ENCODE measurements at places on chromosomes 6 and 20.

- no peak for DNase-seq
Measured at GRCh38 chr20:61306937-61307475, 54.9 kb downstream of the CDH4 start.

GRCh38 chr6:74137911-74138310, 441.9 kb downstream of the CD109 start:
- no peak for DNase-seq

GRCh38 chr6:2937627-2938003, 33.8 kb downstream of the SERPINB6 start:
- no peak for DNase-seq

DNA sequence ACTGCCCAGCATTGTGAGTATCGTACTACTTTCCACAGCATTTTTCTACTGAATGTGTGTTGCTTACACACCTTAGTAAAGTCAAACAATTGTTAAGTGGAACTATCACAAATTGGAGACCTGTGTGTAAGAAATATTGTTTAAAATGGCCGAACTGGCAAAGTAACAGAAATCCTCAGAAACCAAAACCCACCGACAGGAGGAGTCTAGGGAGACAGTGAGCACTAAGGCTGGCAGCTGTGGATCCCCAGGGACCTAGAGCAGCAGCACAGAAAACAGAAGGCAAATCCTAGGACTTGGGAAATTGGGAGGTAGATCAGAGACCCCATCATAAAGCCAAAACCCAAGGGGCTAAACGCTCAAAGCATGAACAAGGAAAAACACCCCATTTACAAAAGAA, 69.9 kb downstream of the SESN1 start:
- no peak for DNase-seq

- no peak for DNase-seq
Measured at GRCh38 chr6:30160785-30161531, at the start of gene TRIM10. TRIM10 (minus strand) TSS chr6:30161211; CDS start chr6:30160858, 353 bp downstream.

- DNase-seq: no peak
Measured at GRCh38 chr6:111070105-111071005, 16.9 kb upstream of the SLC16A10 start.

DNA sequence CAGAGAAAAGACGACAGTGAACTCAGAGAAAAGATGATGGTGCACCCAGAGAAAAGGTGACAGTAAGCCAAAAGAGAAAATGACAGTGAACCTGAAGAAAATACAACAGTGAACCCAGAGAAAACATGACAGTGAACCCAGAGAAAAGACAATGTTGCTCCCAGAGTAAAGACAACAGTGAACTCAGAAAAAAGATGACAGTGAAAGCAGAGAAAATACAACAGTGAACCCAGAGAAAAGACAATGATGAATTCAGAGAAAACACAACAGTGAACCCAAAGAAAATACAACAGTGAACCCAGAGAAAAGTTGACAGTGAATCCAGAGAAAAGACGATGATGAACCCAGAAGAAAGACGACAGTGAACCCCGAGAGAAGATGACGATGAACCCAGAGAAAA, 140.5 kb upstream of the MAP3K4 start:
- no peak for DNase-seq

DNA sequence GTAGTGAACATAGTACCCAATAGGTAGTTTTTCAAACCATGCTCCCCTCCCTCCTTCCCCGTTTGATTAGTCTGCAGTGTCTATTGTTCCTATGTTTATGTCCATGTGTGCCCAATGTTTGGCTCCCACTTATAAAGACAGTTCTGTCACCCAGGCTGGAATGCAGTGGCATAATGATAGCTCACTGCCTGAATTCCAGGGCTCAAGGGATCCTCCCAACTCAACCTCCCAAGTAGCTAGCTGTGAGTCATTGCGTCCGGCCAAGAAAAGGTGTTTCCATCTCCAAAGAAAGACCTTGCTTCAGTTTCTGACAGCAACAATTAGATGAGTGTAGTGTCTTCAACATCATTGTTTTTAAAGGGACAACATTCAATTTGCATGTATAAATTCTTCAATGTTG, 131.1 kb upstream of the CEP162 start:
- no peak for DNase-seq

DNA sequence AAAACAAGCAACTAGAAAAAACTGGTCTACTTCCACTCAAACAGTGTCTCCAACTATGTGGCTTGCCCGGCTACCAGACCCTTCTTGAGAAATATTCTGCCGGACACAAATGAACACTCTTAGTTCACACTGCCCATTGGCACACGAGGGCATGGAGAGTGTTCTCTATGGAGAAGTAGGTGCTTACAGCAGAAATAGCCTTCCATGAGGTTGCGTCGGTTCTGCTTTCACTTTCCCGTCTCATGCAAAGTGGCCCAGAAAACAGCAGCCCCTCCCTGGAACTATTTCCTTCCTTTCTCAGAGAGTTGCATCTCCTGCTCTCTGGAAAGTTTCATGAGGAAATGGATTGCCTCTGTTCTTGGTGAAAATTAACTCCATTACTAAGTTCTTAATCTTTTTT, 9.5 kb upstream of the HLA-DOA start:
- DNase-seq: no peak

- no peak for DNase-seq
Measured at GRCh38 chr6:84390851-84391250, 163.4 kb upstream of the CEP162 start.

DNA sequence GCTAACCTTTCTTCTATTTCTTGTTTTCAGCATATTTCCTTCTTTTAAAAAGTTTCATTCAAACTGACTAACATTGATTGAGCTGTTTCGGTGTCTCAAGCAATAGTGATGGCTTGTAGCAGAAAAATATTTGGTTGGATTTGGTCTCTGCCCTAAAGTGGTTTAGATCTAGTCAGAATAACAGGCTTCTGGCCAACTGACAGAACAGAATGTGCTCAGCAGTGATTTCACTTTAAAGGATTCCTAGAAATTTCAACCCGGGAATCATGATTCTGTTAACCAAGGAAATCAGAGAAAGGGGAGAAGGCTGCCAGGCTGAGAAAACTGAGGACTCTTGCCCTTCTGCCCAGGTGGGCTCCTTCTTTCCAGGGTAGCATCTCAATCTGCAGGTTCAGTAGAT, 16.6 kb upstream of the GSTA1 start:
- no peak for DNase-seq
